Posterior vena cava (tissue), 2 donors: ENCODE measurements at places on chromosomes 3 and 15. TPM values are rescaled to one million over a fixed set of nuclear protein-coding genes. Genes with fewer than 3 reads are reported as not detected.

DNA sequence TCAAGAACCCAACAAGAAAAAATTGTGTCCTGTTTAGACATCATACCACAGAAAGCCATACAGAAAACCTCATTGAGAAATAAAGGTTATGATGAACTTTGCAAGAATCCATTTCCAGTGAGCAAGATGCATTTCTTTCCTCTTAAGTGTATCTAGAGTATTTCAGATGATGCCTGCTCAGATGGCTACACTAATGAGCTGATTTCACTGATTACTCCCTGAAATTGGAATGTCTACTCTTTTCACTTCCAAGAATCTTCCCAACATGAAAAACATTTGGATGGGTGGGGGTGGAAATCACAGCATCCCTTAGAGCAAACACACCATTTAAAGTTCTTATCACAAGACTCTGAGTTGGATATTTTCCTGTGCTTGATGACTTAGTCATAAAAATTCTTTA is 41.4 kb upstream of the IL12A start:
- no peak for DNase-seq

DNA sequence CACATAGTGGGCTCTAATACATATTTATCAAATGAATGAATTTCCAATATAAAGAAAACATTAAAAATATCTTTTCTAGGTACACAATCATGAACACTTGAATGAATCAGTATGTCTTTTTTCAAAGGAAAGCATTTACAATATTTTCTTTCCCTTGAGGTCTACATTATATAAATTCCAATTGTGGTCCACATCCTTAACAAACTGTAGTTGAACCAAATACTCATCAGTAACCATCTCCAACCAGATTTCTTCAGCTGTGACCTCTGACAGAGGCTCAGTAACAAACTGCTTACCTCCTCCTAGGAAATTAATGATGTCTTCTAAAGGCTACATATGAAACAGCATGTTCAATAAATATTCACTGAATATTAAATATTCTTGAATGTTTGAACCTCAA is 58.8 kb downstream of the CFAP20DC start:
- DNase-seq = no peak

DNA sequence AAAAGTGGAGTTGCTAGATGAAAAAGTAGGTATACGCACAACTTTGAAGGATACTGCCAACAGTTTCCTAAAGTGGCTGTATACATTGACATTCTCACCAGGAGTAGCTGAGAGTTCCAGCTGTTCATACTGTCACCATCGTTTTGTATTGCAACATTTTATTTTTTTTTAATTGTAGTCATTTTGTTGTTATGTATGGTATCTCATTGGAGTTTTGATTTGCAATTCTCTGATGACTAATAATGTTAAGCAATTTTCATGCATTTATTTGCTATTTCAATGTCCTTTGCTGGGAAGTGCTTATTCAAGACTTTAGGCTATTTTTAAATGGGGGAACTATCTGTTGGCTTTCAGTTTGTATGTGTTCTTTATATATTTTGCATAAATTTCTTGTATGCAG is 185.1 kb upstream of the TGFBR2 start:
- no peak for DNase-seq

GRCh38 chr3:40623567-40623966 is 98.8 kb downstream of the ZNF621 start:
- no peak for DNase-seq

DNA sequence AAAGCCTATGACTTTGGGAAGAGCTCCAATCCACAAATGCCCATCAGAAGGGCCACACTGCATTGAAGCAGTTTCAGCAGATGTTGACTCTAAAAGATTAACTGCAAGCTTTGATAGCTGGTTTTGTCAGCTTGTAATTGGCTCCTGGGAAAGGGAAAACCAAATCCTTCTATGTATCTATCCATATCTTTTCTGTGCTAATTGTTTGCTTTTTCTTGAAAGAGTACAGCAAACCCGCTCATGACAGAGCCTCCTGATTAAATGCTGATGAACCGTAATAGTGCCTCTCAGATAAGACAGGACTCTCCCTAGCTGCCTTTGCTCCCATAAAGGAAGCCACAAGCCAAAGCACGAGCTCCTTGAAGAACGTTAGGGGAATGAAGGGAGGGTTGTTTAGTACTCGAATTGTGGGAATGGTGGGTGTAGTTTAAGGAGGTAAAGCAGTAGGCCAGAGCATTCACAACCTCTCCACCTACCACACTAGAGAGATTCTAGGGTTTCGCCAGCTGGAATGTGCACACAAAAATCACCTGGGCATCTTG is 33.6 kb upstream of the LRIG1 start:
- DNase-seq = no peak

DNA sequence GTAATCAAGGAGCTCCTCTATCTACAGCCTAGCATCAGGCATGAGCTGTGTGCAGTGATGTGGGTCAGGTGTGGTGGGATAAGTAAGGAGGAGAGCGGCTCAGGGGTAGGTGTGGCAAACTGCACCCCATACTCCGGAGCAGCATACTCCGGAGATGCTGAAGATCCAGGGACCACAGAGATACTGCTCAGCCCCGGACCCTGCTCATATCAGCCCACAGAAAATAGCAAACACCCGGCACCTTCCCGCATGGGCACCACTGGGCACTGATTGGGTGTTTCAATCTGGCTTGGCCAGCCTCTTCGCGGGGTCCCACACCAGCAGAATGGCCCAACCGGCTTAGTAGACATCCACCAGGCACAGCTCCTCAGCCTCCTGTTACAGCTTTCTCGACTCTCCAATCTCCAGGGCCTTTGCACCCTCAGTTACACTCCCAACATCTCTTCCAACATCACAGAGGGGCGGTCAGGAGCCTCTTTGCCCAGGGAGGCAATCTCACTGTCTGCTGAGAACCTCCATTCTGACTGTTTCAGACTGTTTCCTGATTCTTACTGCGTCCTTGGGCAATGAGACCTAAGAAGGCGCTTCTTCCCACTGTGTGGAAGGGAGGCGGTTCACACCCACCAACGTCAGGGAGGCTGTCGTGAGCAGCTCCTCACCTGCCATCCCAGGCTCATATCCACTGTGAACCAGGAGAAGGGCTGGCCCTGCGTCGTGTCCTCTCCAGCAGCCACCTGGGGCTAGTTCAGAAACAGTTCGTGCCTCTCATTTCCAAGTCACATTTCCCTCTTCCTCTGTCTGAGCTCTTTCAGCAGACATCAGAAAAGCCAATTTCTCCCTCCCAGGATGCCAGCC is 59.8 kb downstream of the CAPN7 start:
- DNase-seq = no peak

GABPB1 gene
- total RNA-seq = 16.7 TPM

ACOX2 gene
- 20.6 TPM for total RNA-seq

TUSC2 gene
- 22.4 TPM for total RNA-seq

SLC15A2 gene
- 2.0 TPM for total RNA-seq

CPLX3 gene
- not detected for total RNA-seq

NME9 gene
- not detected for total RNA-seq

MELTF gene
- total RNA-seq = 19.9 TPM
